Stimulated activated CD8-positive, alpha-beta memory T cell treated with anti-CD3 and anti-CD28 coated beads, Interleukin-7, amount 100 ng/mL, for 24 hours (primary cell): ENCODE measurements at places on chromosomes 3 and 15.

- no peak for DNase-seq
Measured at GRCh38 chr15:23387621-23388190, 33.2 kb downstream of the GOLGA8S start.

GRCh38 chr3:188624828-188625227 is 470.9 kb downstream of the LPP start:
- DNase-seq: no peak

- DNase-seq: no peak
Measured at GRCh38 chr3:35012214-35012613, 627.1 kb upstream of the ARPP21 start.

GRCh38 chr3:158958873-158959272 is 157.0 kb downstream of the MFSD1 start:
- no peak for DNase-seq

GRCh38 chr15:70274255-70274880 is 176.7 kb upstream of the TLE3 start:
- no peak for DNase-seq

GRCh38 chr15:63983061-63983711 is 63.1 kb downstream of the DAPK2 start:
- DNase-seq: no peak

DNA sequence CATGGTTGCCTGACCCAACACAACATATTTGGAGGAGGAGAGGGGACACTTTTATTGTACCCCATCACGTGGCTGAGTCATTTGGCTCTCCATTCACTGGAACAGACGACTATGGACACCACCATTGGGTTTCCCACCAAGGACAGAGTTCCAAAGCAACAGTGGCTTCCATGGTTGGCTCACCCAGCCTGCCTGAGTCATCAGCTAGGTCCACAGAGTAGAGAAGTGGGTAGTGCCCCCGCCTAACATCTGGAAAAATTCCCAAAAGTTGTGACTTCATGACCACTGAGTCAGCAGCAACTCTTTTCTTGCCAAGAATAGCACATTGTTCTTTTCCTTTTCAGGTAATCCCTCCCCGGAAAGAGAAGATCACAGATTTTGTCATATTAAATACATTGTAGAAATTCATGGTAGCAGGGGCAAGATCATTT is 3.0 kb upstream of the PPP1R2 start:
- no peak for DNase-seq

GRCh38 chr15:23073890-23074646 is 34.7 kb upstream of the TUBGCP5 start:
- DNase-seq: no peak

- no peak for DNase-seq
Measured at GRCh38 chr15:57091636-57092035, 173.2 kb downstream of the TCF12 start.

- no peak for DNase-seq
Measured at GRCh38 chr3:46282696-46283095, 40.4 kb downstream of the CCR3 start.

- DNase-seq: no peak
Measured at GRCh38 chr15:95826412-95827195, 503.9 kb upstream of the NR2F2 start.

- no peak for DNase-seq
Measured at GRCh38 chr3:77524946-77525682, 485.2 kb downstream of the ROBO2 start.

DNA sequence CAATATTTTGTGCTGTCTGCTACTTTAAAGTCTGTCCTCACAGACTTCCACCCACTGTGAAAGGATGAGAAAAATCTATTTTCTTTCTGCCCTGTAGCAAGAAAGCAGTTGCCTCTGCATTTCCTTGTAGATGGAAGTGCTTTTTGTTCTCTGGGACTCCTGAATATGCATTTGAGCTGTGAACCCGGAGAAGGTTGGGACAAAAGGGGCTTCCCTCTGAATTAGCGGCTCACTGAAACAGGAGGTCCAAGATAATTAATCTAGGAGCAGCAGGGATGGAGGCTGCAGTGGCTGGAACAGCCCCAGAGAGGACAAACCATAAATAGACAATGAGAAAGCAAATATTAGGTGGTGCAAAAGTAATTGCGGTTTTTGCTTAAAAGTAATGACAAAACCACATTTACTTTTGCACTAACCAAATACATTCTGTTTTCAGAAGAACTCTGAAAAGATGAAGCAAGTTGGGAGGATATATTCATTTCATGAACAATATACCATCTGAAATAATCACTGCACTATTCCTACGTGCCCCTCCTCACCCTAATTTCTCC is 143.4 kb upstream of the KBTBD8 start:
- no peak for DNase-seq

DNA sequence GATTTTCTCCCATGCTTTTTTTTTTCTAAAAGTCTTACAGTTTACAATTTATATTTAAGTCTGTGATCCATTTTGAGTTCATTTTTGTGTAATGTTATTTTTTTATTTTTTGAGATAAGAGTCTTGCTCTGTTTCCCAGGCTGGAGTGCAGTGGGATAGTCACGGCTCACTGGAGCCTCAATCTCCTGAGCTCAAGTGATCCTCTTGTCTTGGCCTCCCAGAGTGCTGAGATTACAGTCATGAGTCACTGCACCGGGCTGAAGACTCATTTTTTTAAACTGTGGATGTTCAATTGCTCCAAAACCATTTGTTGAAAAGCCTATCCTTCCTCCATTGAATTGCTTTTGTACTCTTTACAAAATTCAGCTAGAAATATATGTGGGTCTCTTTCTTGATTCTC is 19.5 kb downstream of the LNP1 start:
- DNase-seq: no peak

DNA sequence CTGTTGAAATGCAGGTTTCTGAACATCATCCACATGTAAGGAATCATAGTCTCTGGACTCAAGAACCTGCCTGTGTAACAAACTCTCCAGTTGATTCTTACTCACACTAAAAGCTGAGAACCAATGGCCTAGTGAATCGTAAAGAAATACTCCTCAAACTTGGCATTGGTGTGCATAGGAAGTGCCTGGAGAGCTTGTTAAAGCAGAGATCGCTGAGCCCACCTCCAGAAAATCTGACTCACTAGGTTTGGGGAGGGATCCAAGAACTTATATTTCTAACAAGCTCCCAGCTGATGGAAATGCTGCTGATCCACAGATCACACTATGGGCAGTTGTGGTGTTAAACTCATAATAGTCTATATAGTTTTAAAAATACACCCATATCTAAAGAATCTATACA is 55.8 kb upstream of the LMCD1 start:
- no peak for DNase-seq

DNA sequence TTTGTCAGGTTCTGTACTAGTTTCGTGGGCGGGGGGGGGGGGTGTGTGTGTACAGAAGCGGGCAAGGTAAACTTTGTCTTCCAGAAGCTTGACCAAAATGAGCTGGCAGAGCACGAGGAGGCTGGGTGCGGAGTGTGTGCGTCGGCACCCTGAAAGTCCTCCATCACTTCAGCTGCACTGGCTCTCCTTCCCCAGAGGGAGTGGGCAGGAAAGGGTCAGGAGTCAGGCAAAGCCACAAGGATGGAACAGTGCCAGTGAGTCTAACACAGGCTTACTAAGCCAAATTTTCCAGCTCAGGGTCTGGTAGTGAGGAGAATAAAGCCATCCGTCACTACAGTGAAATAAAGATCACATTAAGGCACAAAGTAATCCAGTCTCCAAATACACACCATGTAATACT is 11.9 kb upstream of the SH3GL3 start:
- no peak for DNase-seq

DNA sequence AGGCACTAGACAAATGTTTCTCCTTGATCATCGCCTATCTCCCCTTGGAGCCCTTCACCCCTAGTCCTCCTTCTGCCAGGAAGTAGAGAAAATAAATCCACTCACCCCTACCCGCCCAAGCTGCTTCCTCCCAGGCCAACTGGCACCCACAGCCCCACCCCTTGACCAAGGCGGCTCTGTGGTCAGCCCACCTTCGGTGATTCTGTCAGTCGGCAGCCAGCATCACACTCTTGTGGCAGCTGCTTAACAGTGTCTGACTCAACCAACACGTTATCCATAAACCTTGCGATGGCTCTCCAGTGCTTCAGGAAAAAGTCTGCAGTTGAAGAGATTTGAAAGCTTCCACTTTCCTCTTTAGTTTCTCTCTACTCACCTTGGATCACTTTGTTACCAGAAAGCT is 7.6 kb downstream of the SHF start:
- no peak for DNase-seq

GRCh38 chr15:58987036-58987435 is 427 bp upstream of the RNF111 start:
- no peak for DNase-seq

- no peak for DNase-seq
Measured at GRCh38 chr3:187325632-187326031, 34.1 kb upstream of the MASP1 start.

- DNase-seq: no peak
Measured at GRCh38 chr3:174697310-174697709, 161.8 kb upstream of the NAALADL2 start.

DNA sequence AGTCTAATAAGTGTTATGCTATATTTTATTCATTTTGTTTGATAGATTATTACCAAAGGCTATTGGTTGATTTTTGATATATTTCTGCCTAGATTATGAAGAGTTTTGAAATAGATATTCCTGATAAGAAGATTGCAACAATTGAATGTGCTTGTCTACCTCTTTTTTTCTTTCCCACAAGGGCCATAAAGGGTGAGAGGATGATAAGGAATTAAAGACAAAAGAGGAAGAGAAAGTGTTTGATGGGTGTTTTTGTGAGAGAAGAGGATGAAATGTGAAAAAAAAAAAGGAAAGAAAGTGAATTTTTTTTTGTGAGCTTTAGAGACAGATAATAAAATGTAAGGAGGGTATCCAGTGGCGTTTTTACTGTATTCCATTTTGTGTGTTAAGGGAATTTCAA is 244.4 kb downstream of the CHST2 start:
- no peak for DNase-seq

DNA sequence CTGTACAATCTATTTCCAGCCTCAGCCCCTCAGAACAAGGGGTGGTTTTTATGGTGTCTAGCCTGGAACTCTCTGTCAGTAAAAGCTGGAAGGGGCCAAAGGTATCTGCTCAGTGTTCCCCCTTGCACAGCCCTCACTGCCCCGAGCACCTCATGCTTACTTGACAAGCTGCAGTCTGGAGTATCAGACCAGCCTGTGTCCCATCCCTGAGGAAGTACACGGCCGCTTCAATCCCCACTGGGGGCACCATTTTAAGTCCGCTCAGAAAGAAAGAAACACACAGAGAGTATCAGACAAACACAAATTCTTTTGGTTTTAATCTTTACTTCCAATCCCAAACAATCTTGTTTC is 32.4 kb downstream of the UMPS start:
- DNase-seq: no peak

DNA sequence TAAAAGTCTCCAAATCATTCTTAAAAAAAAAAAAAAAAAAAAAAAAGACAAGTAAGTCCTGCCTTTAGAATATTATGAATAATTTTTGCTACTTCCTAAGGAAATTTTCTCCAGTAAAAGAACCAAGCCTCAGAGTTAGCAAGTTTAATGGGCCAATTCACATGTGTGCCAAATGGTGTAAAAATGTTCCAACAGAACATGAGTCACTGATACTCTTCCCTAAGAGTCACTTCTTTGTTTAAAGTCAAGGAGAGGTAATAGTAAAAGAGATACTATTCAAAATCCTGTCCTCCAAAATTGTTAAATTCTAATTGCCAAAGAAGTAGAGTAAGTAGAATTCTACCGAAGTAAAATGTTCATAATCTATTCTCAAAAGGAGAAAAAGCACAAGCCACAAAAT is 17.7 kb upstream of the CPA3 start:
- no peak for DNase-seq

DNA sequence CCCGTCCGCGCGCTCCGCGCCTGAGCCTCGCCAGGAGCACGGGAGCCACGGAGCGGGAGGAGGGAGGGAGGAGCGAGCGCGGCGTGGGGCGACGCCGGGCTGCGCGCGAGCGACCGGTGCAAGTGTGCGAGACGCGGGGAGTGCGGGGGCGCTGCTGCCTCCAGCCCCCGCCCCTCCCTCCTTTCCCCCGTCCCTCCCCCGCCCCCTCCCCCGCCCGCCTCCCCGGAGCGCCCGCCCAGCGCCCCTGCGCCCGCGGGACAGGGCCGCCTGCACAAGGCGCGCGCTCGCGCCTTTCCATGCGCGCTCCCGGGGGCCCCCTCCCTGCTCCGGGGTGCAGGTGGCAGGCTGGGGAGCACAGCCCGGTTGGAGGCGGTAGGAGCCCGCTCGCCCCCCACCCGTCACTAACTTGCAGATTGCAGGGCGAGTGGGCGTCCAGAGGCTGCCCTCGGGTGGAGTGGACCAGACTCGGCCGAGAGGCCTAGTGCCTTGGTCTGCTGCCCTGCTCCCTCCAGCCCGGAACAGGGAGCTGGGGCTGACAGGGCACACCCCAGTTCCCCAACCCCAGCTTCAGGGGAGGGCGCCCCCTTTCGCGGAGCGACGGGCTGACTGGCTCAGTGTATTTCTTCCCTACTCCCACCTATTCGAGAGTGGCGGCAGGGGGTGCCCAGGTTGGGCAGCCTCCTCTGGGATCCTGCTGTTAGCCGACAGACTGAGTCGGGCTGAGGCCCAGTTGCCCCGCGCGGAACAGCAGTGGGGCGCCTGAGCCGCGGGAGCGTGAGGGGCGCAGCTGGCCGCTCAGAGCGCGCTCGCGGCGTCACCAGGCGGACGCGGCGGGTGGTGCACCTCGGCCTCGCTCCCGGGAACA is at the start of gene WNT7A:
Gene WNT7A, minus strand, starts transcription at position 126 of the 865 bp plus-strand sequence. CDS start 255 bp downstream, outside the sequence.
- no peak for DNase-seq

DNA sequence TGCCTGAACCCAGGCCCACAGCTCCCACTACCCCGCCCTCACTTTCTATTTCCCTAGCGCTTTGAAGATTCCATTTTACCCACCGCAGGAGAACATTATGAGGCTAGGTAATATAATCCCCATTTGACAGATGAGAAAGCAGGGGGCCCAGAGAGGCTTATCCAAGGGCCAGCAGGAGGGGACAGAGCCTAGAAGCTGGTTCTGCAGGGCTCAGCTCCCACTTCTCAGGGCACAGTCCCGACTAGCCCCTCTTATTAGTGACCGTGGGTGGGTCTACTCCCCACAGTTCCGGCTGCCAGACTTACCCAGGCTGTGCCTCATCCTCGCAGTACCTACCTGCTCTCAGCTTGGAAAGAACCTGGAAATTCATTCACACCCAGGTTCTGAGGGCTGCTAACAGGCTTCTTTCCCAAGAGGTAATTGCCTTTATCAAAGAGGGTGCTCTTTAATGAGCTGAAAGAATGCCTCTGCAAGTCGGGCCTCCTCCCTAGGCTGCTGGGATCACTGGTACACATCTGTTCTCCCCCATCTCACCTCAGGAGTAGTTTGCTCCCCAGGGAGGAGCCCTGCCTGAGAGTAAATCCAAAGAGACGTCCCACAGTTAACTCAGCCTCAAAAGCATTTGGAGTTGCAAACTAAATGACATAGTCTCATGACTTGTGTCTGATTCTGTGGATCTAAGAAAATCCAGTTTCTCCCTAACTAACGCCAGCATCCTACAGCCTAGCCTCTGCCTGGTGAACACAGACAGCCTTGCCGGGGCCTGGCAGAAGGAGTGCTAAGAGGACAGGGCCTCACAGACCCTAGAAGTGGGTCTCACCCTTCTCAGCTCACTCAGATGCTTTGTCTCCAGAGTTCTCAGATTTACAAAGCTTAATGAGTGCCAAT is 125.0 kb downstream of the CHSY1 start:
- no peak for DNase-seq
